ENCODE measurements at places on chromosomes 16 and 17. TPM values are rescaled to one million over a fixed set of nuclear protein-coding genes. Genes with fewer than 3 reads are reported as not detected.

The HEATR9 gene
- 0.21 TPM for total RNA-seq

DNA sequence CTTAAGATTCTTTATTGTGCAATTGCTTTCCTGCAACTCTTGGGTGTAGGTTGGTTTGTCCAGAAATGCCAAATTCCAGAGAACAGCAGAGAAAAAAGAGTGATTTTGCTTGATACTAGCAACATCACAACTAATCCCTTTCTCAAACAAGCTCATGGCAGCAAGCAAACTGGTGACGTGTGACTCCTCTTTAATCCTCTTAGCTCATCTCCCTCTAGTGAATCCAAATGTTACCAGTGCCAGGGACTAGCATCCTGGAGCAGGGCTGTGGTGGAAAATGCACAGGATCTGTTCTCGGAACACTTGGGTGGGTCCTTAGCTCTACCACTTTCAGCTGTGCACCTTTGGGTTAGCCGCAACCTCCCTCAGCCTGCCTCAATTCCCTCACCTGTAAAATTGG lies 204.0 kb upstream of the CCL2 start:
- DNase-seq: no peak

DNA sequence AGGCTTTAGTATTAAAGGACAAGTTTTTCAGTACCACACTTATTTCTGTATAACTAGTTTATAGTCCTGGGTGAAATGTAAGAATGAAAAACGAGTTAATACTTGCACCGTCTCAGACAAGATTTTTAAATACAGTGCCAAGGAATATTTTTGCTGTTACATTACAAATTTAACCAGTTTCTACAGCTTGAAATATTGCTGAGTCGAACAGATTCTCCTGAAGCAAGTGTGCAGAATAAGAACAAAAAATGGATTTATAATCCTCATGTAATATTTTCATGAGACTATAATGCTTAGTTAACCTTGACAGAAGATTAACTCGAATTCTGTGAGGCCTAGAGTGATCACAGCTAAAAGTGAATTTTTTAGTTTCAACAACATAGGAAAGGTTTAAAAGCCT lies 3.1 kb downstream of the NETO2 start:
- no peak for DNase-seq

The ITGB3 gene
- total RNA-seq: 0.08 TPM

DNA sequence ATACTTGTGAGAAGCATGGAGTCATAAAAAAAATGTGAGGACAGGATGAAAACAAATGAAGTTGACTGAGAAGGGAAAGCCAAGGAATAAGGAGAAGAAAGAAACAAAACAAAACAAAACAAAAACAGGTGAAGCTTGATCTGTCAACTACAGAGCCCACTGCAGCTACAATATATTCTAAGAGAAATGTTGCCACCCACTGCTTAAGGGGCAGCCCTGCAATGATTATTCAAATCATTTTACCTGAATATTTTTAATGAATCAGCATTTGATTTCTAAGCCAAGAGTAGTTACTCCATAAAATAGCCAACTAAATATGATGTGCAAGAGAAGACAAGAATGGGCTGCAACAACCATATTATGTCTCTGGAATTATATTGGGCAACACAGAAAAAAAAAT lies 252.0 kb upstream of the KIF2B start:
- DNase-seq: no peak

DNA sequence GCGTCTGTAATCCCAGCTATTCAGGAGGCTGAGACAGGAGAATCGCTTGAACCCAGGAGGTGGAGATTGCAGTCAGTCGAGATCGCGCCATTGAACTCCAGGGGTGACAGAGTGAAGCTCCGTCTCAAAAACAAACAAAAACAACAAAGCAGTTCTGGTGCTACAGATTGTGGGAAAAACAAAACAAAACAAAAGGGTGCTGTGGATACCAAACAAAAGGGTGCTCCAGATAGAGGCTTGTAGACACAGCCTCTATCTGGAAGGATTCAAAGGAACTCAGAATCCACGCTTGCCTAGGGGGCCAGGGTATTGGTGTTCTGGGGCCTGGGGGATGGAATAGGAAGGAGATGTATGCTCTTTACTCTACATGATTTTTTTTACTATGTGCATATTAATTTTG lies 2.5 kb downstream of the MYLK3 start:
- DNase-seq: no peak

GRCh38 chr17:79914813-79915740 lies 75.8 kb upstream of the CBX4 start:
- no peak for DNase-seq

The HYDIN gene
- not detected for total RNA-seq

The C1QL1 gene
- total RNA-seq: not detected

- no peak for DNase-seq
Measured at GRCh38 chr17:14095631-14096030, 26.3 kb downstream of the COX10 start.

DNA sequence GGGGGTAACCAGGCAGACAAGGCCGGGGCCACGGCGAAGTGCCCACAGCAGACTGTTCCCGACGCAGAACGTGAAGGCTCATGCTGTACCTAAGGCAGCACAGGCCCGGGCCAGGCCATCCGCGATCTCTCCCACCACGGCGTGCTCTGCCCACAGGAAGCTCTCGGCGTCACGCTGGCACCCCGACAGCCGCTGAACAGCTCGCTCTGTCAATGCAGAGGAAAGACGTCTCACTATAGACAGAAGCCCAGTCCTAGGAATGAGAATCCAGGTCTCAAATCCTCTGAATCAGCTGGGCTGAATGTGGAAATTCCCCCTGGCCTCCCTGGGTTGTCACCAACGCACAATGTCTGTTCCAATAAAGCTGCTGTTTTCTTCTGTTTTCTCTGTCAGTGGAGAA lies 21.4 kb downstream of the SERPINF1 start:
- DNase-seq: no peak

DNA sequence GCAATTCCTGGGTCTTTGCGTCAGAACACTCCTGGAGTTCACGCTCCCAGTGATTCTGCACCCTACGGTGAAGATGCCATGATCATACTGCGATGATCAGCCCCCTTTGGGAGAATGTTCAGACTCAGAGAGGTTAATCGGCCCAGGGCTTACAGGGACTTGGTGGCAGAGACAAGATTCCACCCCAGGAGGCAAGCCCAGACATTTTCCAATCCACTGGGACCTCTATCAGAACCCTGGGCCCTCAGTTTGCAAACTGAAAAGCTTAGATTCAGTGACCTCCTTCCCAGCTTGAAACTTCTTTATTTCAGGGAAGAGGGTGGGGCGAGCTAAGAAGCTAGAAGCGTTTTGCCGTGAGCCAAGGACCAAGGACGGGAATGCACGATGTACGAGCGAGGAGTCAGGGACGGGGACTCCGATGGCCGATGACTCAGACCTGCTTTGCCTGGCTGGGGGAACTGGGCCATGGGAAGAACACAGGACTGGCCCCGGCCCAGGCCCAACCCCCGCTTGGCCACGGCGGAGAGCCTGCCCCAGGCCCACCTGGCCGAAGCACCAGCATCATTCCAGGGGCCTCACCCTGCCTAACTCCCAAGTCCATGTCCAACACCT lies 34.7 kb downstream of the SOCS3 start:
- DNase-seq: no peak

The FOXL1 gene
- total RNA-seq: not detected

GRCh38 chr16:70679671-70680494 lies 6.0 kb downstream of the MTSS2 start:
- no peak for DNase-seq

DNA sequence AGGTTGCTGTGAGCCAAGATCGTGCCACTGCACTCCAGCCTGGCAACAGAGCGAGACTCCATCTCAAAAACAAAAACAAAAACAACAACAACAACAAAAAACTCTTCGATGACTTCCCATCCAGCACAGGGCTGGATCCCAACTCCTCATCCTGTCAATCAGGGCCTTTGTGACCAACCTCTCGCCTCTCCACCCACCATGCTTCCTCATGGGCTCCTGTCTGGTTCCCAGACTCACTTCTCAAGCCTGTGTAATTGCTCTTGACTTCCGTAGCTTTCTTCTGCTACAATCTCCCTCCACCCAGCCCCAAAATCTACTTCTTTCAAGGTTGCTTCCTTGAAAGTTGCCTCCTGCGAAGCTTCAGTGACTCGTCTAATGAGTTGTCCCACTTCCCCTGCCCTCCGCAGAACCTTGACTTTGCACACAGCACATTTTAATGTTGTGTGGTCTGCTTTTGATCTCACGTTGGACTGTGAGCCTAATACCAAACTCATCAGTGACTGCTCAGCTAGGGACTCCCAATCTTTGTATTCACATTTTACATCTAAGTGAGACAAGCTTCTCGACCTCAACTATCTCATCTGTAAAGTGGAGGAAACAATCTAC lies 936 bp upstream of the RASL10B start:
- DNase-seq: no peak

The PDK2 gene
- 8.8 TPM for total RNA-seq

GRCh38 chr16:49398761-49399160 lies 25.2 kb downstream of the C16orf78 start:
- no peak for DNase-seq

DNA sequence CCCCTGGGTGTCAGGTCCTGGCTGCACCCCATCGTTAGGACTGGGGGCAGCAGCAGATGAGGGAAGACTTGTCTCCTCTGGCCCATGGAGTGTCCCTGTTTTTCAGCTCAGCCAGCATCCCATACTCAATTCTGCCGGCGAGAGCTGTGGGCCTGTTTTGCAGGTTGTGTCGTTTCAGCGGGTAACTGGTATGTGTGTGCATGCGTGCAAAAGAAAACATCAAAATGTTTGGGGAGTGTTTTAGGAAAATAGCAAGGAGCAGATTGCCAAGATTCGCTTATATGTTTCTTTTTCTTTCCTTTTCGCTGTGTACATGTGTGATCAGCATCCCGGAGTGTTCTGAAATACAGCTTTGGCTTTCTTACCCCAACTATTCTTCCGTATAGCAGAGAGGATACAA lies 34.7 kb downstream of the MSI2 start:
- DNase-seq: no peak

The PIK3R6 gene
- 0.35 TPM for total RNA-seq

DNA sequence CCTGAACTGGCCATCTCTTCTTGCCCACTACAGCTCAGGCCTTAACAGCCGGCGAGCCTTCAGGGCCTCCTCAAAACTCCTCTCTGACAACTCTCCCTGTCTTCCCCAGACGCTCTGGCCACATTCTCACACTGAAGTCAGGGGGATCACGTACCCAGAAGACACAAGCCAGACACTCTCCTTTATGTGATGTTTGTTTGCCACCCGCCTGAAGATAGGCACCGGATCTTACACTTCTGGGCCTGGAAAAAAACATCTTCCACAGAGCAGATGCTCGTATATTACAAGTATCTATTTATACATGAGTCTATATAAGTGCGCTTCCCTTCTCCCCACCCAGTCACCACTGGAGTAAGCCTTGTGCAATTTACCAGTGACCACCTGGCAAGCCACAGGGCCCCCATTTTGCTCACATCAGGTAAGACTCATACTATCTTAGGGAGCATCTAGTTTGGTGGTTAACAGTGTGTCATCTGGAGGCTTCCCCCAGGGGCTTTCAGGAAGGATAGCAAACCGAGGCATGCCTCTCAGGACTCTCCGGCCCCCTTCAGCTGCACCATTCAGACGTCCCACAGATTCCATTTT lies 349.4 kb downstream of the SOX9 start:
- DNase-seq: no peak

DNA sequence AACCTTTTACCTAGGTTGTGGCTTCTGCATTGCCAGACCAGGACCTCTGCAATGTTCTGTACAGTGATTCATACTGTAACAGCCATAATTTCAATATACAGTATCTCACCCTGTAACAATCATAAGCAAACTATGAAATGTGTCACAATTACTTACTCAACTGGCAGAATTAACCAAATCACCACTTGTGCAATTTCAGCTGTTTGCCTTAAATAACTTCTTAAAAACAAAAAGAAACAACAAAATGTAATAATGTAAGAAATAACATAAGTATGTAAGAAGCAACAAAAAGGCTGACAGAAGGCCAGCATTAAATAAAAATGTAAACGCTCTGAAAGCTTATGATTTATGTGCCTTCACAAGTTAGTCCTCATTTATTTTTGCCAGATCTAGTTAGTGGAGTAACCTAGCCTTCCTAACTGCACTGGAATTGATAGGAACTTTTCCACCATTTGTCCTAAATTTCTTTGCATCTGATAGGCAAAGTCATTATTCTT lies 96.9 kb downstream of the SKAP1 start:
- no peak for DNase-seq

GRCh38 chr16:159136-159849 lies 6.5 kb upstream of the HBM start:
- no peak for DNase-seq

GRCh38 chr16:8172551-8172950 lies 417.8 kb downstream of the TMEM114 start:
- no peak for DNase-seq

- no peak for DNase-seq
Measured at GRCh38 chr16:11329891-11330290, 15.4 kb upstream of the RMI2 start.

DNA sequence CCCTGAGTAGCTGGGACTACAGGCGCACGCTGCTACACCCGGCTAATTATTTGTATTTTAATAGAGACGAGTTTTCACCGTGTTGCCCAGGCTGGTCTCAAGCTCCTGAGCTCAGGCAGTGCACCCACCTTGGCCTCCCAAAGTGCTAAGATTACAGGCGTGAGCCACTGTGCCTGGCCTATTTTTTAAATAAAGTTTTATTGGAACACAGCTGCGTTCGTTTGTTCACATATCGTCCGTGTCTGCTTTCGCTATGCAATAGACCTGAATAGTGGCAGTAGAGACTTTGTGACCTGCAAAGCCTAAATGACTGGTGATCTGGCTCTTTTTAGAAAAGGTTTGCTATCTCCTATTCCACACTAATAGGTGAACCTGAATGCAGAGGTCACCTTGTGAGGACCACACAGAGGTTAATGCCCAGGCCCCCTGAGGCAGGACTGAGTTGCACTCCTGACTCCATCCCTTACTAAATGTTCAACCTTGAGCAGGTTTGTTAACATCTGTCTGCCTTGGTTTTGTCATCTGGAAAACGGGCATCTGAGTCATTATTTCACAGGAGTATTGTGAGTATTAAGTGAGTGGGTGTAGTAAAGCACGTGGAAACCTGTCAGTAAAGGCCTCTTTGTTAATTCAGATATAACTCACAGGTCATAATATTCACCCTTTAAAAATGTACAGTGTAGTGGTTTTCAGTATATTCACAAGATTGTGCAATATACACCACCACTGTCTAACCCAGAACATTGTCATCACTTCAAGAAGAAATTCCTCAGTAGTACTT lies 157.5 kb upstream of the CACNG5 start:
- no peak for DNase-seq

The PRDM7 gene
- not detected for total RNA-seq

GRCh38 chr16:1938316-1938715 lies 4.7 kb downstream of the MSRB1 start:
- DNase-seq: no peak

DNA sequence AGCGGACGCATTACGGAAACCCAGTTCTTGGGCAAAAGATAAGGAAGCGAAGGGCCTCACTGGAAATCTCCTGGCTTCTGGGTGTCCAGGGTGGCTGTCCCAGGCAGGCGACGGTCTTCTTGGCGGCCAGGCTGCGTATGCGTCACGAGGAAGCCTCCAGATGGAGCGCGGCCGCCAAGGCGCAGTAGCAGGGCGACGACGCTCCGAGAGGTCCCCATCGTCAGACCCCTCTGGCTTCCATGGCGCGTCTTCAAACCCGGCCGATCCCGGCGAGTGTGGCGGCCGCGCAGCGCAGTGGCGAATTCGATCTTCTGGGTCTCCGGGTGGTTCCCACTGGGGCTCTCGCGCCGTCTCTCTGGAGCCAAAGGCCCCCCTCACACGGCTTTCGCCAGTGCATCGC lies 13.8 kb upstream of the ANKRD40CL start:
- DNase-seq: no peak
